ENCODE measurements at places on chromosomes 3 and 15. TPM values are rescaled to one million over a fixed set of nuclear protein-coding genes. Genes with fewer than 3 reads are reported as not detected.

DNA sequence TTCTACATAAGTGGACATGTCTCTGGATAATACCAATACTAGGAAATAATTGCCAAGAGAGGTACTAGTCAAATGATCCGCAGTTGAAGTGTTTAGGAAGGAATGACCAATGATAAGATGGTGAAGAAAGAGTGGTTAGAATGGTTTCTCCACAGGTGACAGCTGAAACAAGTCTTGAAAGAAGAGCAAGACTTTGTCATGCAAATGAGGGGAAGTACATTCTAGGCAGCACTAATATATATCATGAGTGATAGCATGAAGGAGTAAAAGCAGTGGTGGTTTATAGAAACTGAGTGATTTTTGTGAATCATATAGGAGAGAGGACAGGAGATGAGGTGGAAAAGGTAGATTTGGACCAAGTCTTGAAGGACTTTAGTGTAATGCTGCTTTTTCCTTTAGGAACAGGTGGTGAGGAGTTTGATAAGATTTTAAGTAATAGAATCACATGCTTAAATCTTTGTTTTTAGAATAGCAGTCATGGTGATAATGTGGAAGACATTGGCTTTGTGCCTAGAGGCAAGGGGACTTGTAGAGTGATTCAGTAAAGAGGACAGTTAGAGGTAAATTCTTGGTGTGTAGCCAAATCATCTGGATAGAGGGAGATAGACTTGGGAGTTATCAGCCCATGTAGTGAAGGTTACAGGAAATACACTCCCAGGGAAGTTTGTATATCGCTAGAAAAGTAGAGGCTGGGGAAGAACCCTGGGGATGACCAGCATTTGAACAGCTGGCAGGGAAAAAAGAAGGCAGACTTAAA lies 31.9 kb downstream of the SLMAP start:
- peak; percentile 18 for DNase-seq

GRCh38 chr3:42600958-42601675 lies 631 bp downstream of the NKTR start:
- peak; percentile 77 for DNase-seq

GRCh38 chr3:186920301-186920700 lies 10.0 kb upstream of the ST6GAL1 start:
- no peak for DNase-seq

DNA sequence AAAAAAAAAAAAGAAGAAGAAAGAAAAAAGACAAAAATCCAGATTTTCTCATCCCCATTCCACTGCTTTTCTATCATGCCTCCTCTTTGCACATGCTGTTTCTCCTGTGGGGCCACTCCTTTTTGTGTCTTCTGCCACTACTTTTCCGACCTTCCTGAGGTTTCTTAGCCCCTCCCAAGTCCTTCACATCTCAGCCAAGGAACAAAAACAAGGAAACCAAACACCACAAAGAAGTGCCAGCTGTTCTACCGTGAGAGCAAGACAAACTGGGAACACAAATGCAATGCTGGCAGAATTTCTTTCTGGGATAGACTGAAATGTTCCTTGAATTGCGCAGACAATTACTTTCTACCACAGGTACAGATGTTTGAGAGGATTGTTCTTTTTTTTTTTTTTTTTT lies 83.2 kb downstream of the MB21D2 start:
- DNase-seq = peak; percentile 69

- DNase-seq = no peak
Measured at GRCh38 chr3:71564361-71564760, 19.2 kb downstream of the FOXP1 start.

GRCh38 chr15:40930430-40931299 lies 1.5 kb downstream of the DLL4 start:
- no peak for DNase-seq

Gene ADIPOQ
- not detected for total RNA-seq

Gene CRABP1
- not detected for total RNA-seq

Gene UBAP1L
- 0.38 TPM for total RNA-seq

Gene MINAR1
- 0.52 TPM for total RNA-seq

Measured in LHCN-M2 (cell line).